ENCODE measurements at places on chromosomes 13 and 19.

GRCh38 chr19:55304279-55304978 is 20.6 kb downstream of the BRSK1 start:
- no peak for DNase-seq

DNA sequence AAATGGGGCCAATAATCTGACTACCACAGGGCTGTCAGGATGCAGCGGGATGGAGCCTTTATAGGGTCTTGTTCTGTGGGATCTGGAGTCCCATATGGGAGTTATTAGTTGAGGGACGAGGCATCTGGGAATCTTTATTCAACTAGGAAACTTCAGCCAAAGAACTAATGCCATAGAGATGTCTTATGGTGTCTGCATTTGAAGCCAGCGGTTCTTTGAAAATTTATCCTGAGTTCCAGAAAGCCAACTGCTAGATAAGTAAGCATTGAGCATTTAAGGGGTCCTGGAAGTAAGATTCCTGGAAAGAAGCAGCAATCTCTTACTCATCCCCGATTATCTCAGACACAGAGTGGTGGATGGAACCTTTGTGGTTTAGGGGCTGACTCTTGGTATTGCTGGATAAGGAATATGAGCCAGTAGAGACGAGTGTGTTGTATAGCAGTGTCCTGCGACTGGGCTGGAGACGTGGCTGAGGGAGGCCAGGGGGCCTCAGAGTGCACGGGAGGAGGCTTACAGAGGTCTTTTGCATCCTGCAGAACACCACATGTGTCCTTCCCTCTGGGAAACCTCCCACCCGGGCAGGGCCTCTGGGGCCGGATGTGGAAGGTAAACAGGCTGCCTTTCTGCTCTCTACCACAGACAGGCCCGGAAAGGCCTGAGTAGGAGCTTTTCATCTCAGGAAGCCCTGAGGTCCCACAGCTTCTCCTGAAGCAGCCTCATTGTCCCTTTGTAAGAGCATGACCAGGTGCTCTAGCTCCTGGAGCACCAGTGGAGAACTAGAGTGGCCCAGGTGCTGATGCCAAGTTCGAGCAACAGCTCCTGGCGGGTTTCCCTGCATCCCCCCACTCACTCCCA is 28.8 kb downstream of the ACTN4 start:
- DNase-seq: no peak

DNA sequence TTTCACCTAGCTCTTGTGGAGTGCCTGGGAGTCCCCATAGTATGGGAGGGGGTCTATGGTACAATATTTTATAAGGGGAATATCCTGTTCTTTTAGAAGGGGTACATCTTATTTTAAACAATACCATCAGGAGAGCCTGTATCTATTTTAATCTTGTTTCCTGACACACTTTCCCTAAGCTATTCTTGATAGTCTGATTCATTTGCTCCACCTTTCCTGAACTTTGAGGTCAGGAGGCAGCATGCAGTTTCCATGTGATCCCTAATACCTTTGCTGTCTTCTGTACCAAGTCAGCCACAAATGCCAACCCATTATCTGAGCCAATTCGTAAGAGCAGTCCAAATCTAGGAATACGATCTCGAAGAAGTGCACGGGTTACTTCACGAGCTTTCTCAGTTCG is 86.2 kb downstream of the SLC25A15 start:
- no peak for DNase-seq

- no peak for DNase-seq
These were observed 28.4 kb downstream of the CSNK1G2 start for GRCh38 chr19:1969176-1970002.

DNA sequence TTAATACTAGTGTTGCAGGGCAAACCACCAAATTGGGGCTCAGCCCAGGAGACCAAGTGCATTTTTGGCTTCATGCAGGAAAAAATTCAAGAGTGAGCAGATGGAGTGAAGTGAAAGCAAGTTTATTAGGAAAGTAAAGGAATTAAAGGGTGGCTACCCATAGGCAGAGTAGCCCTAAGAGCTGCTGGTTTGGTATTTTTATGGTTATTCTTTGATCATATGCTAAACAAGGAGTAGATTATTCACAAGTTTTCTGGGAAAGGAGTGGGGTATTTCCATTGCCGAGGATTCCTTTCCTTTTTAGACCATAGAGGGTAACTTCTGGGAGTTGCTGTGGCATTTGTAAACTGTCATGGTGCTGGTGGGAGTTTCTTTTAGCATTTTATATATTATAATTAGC is 459.0 kb downstream of the KLF5 start:
- no peak for DNase-seq

- DNase-seq: no peak
These were observed 89.1 kb downstream of the CAB39L start for GRCh38 chr13:49354719-49355118.

- peak; percentile 71 for DNase-seq
These were observed 3.2 kb downstream of the SELENOW start for GRCh38 chr19:47781590-47782262.

DNA sequence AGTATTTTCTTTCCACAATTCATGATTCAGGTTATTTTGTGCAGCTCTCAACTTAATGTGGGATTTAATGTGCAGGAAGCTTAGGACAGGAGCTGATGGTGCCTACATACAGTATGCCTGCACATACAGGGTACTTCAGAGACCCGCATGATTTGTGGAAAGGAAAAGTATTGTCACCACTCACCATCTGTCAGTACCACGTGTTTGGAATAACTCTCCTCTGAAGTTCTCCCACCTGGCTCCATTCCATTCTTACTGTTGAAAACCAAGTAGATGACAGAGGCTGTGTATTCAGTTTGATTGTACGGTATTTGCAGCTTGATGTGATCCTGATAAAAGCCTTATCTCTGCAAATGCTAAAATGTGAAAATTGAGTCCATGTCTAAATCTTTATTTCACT is 85.7 kb downstream of the ZAR1L start:
- no peak for DNase-seq

- no peak for DNase-seq
These were observed 128.7 kb downstream of the UGGT2 start for GRCh38 chr13:95924389-95924994.

GRCh38 chr19:3440082-3440481 is 40.2 kb downstream of the SMIM24 start:
- DNase-seq: no peak

DNA sequence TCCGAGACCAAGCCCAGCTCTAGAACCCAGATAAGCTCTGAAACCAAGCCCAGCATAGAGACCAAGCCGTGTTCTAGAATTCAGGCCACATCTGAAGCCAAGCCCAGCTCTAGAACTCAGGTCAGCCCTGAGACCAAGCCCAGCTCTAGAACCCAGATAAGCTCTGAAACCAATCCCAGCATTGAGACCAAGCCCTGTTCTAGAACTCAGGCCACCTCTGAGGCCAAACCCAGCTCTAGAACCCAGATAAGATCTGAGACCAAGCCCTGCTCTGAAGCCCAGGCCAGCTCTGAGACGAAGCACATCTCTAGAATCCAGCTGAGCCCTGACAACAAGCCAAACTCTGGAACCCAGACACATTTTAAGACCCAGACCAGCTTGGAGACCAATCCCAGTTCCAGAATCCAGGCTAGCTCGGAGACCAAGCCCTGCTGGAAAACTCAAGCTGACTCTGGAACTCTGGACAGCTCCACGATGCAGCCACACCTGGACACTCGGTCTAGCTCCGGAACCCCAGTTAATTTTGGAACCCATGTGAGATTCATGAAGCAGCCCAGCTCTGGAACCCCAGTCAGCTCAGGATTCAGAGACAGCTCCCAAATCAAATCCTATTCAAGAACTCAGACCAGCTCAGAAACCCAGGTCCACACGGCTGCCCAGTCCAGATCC is 5.8 kb downstream of the GIPC3 start:
- DNase-seq: no peak

DNA sequence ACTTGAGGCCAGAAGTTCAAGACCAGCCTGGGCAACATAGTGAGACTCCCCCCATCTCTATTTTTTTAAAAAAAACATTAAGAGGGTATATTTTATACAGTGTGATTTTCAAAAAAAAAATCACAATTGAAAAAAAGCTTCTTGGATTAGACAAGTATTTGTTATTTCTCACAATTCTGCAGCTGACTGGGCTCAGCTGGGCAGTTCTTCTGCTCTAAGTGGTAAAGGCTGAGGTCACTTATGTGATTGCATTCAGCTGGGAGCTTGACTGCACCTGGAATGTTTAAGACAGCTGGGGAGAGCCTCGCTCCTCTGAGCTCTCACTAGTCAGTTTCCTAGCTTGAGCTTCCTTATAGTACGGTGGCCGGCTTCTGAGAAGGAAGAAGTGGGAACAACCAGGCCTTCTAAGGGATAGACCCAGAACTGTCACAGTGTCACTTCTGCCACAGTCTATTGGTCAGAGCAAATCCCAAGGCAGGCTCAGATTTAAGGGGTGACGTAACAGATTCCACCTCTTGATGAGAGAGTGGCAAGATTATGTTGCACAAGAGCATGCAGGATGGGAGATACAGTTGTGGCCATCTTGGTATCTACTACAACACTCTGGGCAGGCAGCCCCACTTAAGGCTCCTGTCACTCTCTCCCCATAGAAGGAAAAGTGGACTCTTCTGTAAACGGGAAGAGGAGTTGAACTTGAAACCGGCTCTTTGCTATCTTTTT is 19.7 kb upstream of the IRGC start:
- no peak for DNase-seq

DNA sequence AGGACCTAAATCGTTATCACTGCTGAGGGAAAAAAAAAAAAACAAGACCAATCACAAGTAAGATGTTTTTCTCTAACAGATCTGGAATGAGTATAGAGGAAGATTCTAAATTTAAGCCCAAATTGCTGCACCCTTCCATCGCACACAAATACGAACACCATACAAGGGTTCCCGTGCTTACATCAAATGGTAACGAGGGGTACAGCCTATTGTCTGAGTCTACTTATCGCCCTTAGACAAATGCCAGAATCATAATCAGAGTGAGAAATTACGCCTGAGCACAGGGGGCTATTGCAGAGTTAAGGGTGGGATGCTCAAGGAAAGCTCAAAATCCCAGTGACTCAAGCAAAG is 603 bp downstream of the ZC3H13 start:
- DNase-seq: no peak

DNA sequence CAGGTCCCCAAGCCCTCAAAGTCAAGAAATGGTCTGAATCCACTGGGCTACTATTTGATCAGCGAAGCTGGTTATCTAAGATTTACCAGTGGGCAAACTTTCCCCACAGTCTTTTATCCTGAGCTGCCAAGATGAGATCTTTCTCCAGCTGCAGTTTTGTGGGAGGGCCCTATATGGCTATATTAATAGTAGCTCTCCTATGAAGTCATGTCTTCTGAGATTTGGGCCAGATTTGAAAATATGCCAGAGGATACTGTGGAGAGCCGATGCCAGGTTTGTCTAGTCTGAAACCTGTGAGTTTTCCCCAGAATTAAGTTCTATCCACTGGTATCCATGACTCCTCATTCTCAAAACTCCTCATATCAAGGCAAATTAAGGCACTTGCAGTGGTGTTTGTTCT is 173.2 kb downstream of the FLT1 start:
- DNase-seq: no peak

GRCh38 chr19:41327576-41328156 is 17.7 kb downstream of the CCDC97 start:
- no peak for DNase-seq

DNA sequence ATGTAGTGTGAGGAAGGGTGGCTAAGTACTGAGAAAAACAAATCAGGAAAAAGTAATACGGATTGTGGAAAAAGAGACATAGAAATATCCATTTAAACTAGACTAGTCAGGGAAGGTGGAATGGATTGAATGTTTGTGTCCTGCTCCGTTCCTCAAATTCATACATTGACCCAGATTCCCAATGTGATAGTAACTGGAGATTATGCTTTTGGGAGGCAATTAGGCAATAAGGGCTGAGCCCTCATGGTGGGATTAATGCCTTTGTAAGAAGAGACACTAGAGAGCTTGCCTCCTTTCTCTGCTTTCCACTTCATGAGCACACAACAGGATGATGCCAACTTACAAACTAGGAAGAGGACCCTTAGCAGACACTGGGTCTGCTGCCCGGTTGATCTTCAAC is 765.2 kb upstream of the GPC6 start:
- DNase-seq: no peak

DNA sequence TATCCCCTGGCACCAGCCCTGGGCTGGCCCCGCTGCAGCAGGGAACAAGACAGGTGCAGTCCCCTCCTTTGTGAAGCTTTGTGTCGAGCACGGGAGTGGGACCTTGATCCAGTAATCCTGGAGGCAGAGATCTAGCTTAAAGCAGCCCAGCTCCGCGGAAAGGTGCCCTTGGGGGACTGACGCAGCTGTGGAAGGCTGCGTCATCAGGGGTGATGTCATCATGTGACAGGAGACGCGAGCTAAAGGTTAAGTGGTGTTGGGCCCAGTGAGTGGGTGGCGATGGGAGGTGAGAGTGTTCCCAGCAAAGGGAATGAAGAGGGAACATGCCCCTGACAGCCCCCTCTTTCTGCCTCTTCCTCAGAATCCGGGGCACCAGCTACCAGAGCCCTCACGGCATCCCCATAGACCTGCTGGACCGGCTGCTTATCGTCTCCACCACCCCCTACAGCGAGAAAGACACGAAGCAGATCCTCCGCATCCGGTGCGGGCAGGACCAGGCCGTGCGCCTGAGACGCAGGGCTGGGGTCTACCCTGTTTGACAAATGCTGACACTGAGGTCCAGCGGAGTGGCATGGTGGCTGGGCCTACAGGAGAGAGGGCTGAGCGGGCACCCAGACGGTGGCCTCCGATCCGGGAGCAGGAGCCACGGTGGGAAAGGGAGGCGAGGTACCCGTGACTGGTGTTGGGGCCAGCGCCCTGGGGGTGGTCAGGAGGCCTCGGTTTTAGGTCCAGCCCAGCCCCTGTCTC is 2.6 kb downstream of the LHB start:
- DNase-seq: no peak

GRCh38 chr13:100547791-100548201 is 40.8 kb downstream of the GGACT start:
- DNase-seq: no peak

DNA sequence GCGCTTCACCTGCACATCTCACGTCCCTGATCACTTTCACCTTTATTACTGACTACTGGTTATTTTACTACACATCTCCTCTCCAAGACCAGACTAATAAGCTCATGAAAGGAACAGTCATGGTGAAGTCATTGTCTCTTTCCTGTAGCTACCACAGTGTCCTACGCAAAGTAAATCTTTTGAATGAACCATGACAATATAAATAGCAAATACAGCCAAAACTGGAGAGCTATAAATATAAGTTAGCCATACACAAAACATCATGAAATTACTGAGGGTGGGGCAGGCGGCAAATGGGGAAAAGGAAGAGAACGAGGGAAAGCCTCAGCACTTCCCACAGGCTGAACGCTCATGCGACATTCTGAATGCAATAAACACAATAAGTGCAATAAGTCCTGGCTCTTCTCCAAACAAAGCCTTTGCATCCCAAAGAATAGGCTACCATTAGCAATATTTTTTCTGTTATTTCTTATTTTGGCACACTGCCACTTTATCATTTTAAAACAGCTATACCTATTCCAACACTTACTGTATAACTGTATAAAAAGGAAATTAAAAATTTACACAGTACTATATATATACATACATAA is 62.5 kb downstream of the TUBGCP3 start:
- DNase-seq: no peak

GRCh38 chr13:45696610-45697226 is 5.4 kb upstream of the CBY2 start:
- DNase-seq: no peak

- DNase-seq: no peak
These were observed 190.2 kb upstream of the GPC6 start for GRCh38 chr13:93036380-93036779.
